ENCODE measurements at places on chromosomes 2 and 18.

DNA sequence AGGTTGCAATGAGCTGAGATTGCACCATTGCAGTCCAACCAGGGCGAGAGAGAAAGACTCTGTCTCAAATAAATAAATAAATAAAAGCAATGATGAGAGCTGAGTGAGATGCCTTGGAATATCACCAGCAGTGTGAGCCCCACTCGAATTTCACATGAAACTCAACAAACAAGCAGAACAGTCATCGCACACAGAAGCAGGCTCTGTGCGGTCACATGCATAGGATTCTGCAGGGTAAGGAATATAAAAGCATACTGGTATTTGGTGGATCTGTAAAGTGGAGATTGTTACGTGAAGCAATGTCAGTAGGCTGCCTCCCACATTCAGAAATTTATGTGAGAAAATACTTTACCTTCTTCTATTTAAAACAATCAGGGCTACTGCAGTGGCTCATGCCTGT lies 18.0 kb upstream of the AP1S3 start:
- no peak for DNase-seq

GRCh38 chr18:33745871-33746545 lies 168.0 kb downstream of the ASXL3 start:
- DNase-seq = no peak

- no peak for DNase-seq
Measured at GRCh38 chr18:77201506-77201905, 48.1 kb upstream of the GALR1 start.

DNA sequence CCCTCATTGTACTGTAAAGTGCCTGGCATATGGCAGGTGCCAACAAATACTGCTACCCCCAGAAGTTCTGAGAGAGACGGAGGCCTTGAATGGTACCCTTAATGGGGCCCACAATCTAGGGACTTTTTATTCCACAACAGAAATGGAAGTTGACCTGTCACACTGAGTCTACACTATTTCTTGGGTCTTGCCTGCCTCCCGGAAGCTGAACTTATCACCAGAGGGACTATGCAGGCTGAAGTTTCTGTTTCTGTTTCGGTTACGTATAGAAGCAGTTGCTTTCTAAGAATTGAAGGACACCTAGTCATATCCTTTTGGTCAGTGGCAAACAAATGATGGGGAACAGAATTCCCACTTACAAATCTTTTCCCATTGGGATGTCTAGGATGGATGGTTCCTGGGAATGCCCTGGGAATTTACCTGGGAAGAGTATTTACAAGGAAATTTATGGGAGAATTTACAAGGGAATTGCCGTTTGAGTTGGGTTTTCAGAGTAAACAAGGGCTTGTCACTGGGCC lies 74.2 kb downstream of the HS1BP3 start:
- peak; percentile 77 for DNase-seq

GRCh38 chr18:47709556-47709955 lies 220.9 kb downstream of the SMAD2 start:
- no peak for DNase-seq

DNA sequence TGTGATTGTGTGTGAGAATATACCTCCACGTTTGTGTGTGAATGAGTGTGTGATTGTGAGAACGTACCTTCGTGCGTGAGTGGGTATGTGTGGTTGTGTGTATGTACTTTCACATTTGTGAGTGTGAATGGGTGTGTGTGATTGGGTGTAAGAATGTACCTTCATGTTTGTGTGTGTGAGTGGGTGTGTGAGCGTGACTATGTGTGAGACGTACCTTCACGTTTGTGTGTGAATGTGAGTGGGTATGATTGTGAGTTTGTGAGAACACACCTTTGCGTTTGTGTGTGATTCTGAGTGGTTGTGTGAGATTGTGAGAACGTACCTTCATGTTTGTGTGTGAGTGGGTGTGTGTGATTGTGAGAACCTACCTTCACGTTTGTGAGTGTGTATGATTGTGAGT lies 5.8 kb upstream of the ADCY3 start:
- no peak for DNase-seq

DNA sequence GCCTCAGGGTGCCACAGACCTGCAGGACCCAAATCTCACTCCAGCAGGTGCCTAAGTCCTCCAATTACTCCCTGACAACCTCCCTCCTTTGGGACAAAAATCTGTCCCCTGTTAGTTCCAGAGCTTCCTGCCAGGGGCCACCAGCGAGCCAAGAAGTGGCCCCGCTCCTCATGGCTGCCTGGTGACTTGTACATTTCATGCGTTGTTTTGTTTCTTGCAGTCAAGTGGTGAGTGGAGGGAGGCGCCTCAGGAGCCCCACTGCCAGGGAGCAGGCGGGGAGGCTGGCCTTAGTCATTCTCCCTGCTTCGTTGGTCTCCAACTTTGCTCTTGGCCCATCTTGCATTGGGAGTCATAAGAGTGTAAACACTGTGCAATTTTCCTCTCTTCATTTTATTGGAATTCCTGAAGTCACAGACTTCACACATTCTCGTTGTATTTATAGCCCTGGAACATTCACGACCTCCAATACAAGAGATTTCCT lies 81.3 kb downstream of the KCNF1 start:
- no peak for DNase-seq

GRCh38 chr2:41170589-41170988 lies 718.7 kb upstream of the SLC8A1 start:
- DNase-seq = no peak

GRCh38 chr2:151730262-151730975 lies 3.9 kb downstream of the NEB start:
- DNase-seq = no peak

GRCh38 chr2:117717072-117717471 lies 97.4 kb upstream of the DDX18 start:
- DNase-seq = no peak

GRCh38 chr18:79756826-79757225 lies 40.9 kb upstream of the KCNG2 start:
- no peak for DNase-seq

DNA sequence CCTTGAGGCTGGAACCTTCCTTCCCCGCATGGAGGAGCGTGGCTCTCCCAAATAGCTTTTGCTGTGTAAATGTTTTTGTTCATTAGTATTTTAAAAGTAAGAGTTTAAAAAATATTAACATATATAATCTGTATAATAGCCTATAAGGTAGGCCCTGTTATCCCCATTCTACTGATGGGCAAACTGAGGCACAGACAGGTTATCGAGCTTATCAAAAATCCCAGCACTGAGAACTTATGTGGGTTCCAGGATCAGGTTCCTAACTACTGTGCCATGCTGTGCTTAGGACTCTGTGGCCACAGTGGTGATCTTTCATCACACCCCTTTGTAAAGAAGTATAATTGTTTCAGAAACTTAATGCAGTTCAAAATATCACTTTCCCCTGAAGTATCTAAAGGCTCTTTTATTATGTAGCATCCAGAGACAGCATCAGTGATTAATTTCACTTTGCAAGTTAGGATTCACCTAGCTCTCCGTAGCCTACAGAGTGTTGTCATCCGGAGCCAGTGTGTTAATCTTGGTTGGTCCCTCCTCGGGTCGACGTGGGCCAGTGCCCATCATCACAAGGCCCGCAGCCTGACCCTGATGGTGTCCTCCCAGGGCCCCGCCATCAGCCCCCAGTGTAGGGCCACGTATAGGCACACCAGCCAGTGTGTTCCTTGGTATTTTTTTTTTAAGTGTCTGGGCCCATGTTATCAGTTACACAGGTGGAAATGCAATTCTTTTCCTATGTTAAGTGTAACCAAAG lies 28.7 kb downstream of the CABLES1 start:
- no peak for DNase-seq

DNA sequence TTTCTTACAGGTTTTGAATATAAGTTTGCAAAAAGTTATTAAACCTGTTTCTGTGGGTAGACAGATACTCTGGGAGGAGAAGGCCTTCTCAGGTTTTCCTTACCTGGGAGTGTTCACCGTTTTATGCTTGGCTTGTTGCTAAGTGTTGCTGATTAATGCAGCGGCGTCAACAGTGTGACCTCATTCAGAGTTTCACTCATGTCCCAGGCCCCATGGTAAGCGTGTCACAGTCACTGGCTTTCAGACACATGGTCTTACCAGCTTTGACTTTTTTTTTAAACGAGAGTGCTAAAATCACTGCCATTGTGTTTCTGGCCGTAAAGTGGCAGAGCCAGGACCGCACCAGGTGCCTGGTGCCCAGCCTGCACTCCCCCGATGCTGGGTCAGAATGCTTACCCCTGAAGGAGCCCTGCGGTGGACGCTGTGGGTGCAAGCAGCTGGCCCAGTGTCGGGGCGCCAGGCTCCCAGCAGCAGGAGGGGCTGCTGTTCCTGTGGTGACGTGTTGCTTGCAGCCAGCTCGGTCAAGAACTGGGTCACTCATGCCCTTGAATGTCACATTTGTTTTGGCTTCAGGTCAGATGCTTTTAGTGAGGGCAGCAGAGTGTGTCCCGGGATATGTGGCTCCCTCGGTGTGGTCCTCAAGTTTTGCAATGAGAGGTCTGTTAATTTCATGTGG lies 3.5 kb downstream of the CAPN10 start:
- no peak for DNase-seq

GRCh38 chr2:200041639-200042038 lies 86.3 kb downstream of the MAIP1 start:
- no peak for DNase-seq

GRCh38 chr18:2985628-2986027 lies 27.3 kb downstream of the LPIN2 start:
- peak; percentile 80 for DNase-seq

- no peak for DNase-seq
Measured at GRCh38 chr2:11592671-11593574, 59.1 kb downstream of the GREB1 start.

DNA sequence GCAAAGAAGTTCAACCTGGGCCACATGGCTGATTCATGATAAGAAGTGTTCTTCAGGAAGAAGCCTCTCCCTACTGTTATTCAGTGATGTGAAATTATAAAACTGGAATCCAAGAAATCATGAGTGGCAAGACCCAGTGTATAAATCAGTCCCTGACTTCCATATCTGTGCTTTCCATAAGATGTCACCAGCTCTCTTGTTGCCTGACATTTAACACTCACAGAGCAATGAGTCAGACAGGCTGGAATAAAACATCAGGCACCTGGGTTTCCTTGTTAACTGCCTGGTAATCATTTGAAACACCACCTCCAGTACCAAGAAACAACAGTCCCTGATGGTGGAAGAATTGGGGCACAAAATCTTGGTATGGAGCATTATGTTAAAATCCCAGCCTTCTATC lies 76.1 kb downstream of the SCG2 start:
- DNase-seq = no peak

DNA sequence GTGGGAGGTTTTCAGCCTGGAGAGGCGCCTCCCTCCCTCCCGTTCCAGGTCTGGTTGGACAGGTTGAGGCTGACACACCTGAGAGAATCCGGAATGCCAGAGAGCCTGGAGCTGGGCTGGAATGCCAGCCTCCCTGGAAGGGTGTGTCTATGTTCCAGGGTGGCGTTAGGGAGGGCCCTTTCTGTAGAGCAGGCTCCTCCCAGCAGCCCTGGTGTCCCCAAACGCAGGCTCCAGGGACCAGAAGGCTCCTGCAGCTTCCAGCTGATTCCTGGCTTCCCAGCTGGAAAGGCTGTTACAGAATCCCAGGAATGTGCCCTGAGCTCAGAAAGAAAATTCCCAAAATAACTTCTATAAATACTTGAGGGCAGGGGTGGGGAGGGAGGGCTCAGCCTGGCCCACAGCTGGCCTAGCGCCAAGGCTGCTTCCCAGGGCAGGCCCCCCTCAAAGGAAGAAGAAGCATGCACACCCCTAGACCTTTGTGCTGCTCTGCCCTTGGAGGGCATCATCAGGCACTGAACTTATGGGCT lies 85.4 kb downstream of the STPG4 start:
- no peak for DNase-seq

- no peak for DNase-seq
Measured at GRCh38 chr2:134499307-134499926, 219.4 kb downstream of the TMEM163 start.

GRCh38 chr18:37578886-37579513 lies 13.4 kb upstream of the CELF4 start:
- DNase-seq = no peak

DNA sequence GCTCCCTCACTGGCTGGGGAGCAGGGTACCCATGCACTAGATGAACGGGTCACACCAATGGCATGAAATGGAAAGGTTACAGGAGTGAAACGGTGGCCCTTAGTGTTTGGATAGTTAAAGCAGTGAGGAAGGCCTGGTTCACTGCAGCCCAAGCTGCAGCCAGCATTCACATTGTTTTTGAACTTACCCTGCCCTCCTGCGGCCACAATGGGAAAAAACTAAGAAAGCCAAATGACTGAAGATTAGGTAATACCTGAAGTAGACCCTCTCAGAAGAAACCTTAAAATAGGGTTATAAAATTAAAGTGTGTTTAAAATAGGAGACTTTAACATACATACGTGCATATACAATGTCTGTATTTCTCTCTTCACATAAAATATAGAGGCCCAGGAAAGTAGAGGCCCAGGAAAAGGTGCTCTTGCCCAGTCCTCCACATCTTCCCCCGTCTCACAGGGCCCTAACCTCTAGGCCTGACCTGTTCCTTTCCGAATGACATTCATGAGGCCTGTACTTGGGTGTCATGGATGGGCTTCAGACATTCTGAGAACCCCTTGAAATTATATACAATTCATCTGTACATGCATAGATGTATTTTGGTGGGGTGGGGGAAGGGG lies 33.3 kb downstream of the DOK1 start:
- DNase-seq = peak; percentile 77

GRCh38 chr2:140601342-140601741 lies 1529.5 kb downstream of the LRP1B start:
- DNase-seq = no peak

Measured in CD4-positive, alpha-beta T cell treated with Interleukin-10 for 1 hour (primary cell).